Smooth muscle cell of trachea (primary cell): ENCODE measurements at places on chromosomes 12 and 14. TPM values are rescaled to one million over a fixed set of nuclear protein-coding genes. Genes with fewer than 3 reads are reported as not detected.

Gene SLC48A1
- total RNA-seq: 11.3 and 28.1 TPM in 2 replicates

Gene CAPZA3
- total RNA-seq: not detected in 2 replicates

Gene SYNE3
- total RNA-seq: 42.5 and 44.0 TPM in 2 replicates

Gene KRT72
- not detected in 2 replicates for total RNA-seq

Gene TEX22
- 0.44 and 0.50 TPM in 2 replicates for total RNA-seq

Gene BEGAIN
- 0.33 TPM in 1 of 2 replicates, not detected in the other for total RNA-seq

Gene HEBP1
- 29.4 and 29.8 TPM in 2 replicates for total RNA-seq
